Panc1 (cell line): ENCODE measurements at places on chromosomes 6 and 20. TPM values are rescaled to one million over a fixed set of nuclear protein-coding genes. Genes with fewer than 3 reads are reported as not detected.

The RARS2 gene
- 38.3 TPM for total RNA-seq

The ARMC2 gene
- total RNA-seq, result 9.3 TPM

The NMBR gene
- total RNA-seq, result not detected

The PPDPF gene
- total RNA-seq, result 241 TPM

The SLC22A16 gene
- total RNA-seq, result not detected

The TM9SF4 gene
- 180 TPM for total RNA-seq

The ABT1 gene
- 18.0 TPM for total RNA-seq

The SCRT2 gene
- total RNA-seq, result not detected

The PGC gene
- total RNA-seq, result 0.18 TPM

The OOEP gene
- 10.6 TPM for total RNA-seq

The CAGE1 gene
- total RNA-seq, result not detected

The HLA-DRB1 gene
- 1.1 TPM for total RNA-seq

The TBXT gene
- total RNA-seq, result not detected

The SOX18 gene
- total RNA-seq, result 18.7 TPM
